Naive thymus-derived CD4-positive, alpha-beta T cell (primary cell): ENCODE measurements at places on chromosomes 4 and X. TPM values are rescaled to one million over a fixed set of nuclear protein-coding genes. Genes with fewer than 3 reads are reported as not detected.

DNA sequence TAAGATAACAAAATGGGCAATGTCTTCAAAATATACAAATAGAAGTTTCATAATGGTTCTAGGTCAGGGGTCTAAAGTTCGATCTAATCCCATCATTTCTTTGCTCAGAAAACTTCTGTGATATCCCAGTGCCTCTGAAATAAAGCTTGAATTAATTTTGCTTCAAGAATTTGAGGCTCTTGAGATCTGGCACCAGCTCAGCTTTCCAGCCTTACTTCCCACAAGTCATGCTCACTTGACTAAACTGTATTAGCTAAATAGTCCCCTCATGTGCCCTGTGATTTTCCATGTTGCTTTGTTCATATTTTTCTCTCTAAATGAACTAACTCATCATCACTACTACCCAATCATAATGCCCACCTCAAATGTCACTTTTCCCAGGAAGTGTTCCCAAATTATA is 50.8 kb upstream of the MBNL3 start:
- no peak for DNase-seq

GRCh38 chr4:113976741-113977525 is 2.5 kb downstream of the ARSJ start:
- DNase-seq: no peak

- DNase-seq: no peak
These were observed 67.3 kb upstream of the ATOH1 start for GRCh38 chr4:93761286-93761685.

DNA sequence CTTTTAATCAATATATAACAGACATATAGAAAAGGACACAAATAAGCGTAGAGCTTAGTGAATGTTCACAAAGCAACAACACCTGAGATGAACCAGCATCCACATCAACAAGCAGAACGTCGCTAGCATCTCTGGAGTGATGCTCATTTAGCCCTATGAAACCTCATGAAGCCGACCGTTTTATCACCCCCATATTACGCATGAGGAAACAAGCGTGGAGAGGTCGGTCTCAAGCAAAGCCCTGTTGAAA is 524 bp upstream of the RPS3A start:
- DNase-seq: no peak

DNA sequence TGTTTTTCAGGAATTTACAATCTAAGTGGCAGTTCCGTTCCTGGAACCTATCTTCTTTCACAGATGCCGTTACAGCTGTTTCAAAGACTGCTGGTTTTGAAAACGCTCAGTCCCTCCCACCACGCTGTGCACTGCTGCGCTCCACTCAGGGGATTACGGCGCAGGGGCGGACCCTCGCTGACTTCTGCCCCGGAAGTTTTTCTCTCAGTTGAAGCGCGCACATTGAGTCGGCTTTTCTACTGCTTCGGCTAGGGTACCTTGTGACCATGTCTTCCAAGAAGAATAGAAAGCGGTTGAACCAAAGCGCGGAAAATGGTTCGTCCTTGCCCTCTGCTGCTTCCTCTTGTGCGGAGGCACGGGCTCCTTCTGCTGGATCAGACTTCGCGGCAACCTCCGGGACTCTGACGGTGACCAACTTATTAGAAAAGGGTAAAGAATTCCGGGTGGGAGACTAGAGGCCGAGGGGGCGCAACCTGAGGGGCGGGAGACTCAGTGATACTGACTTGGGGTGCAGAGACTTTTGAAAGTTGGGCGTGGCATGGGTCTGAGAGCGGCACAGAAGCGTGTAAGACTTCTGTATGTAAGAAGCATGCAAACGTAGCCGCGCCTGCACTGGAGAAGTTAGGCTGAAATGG is 597 bp upstream of the NUDT6 start:
- peak; percentile 82 for DNase-seq

Gene DAPP1
- 47.9 and 49.6 TPM in 2 replicates for total RNA-seq

DNA sequence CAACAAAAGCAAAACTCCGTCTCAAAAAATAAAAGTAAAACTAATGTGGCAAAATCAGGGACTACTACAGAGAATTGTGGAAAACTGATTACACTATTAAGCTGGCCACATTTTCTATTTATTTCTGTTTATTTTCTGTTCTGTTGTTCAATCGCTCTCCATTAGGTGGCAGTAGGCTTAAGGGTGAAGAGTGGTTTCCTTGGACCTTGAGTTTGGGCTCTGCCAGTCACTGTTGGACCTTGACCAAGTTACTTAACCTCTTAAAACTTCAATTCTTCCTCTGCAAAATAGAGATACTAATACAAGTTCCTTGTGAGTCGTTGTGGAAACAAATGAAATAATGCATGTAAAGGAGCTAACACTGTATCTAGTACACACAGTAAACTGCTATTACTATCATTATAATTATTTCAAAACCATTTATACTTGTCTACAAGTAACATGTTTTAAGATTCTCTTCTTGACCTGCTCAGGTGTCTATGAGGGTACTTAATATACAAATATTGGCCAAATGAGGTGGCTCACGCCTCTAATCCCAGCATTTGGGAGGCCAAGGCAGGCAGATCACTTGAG is 15.2 kb downstream of the HSD17B11 start:
- DNase-seq: peak; percentile 18

DNA sequence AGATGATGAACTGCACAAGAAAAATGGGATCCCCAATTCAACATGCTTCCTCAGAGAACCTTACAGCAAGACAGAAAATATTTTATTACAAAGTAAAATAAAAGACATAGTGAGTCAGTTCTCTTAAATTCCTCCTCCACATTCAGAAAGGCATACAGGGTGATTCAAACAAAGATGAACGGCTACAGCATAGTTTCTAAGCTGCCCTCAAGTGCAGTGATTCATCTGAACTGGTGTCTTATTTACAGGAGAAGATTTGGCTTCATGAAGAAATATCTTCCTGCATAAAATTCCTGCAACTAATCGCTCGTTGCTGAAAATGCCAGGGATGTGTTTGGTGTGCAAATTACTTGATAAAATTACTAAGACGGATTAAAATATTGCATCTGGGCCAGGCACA is 103.6 kb downstream of the PRKX start:
- no peak for DNase-seq
